ENCODE measurements at places on chromosomes 2 and 18.

DNA sequence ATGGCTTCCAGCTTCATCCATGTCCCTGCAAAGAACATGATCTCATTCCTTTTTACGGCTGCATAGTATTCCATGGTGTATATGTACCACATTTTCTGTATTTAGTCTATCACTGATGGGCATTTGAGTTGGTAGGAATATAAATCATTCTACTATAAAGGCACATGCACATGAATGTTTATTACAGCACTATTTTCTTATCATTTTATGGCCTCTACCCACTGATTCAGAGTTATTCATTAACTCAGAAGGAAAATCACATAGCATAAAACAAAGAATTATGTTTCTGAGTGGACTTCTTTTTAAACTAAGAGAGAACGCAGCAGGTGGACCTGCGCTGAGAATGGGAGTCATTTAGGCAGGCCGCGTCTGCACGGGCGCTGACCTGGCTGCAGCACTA, 619.6 kb downstream of the FBXO15 start:
- DNase-seq, result no peak

GRCh38 chr2:24454294-24454693, 36.8 kb upstream of the NCOA1 start:
- DNase-seq, result no peak

DNA sequence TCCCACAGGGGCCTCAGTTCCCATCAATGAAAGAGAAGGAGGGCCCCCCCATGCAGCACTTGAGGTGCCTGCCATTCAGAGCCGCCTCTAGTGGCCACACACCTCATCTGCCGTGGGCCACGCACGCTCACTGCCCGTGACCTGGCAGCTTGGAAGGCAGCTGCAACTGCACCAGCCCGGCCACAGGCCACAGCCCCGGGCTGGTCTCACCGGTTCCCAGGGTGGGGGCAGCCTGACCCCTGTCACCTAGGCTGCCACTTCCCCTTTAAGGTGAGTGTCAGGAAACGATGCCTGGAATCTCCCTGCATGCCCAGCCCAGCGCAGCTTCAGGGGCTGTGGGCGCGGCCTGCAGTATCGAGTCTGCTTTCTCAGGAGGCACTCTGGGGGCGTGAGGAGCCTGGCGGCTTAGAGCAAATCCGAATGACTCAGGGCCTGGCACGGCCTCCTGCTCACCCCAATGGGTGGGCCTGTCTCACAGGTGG, 2.6 kb downstream of the MAB21L4 start:
- no peak for DNase-seq

DNA sequence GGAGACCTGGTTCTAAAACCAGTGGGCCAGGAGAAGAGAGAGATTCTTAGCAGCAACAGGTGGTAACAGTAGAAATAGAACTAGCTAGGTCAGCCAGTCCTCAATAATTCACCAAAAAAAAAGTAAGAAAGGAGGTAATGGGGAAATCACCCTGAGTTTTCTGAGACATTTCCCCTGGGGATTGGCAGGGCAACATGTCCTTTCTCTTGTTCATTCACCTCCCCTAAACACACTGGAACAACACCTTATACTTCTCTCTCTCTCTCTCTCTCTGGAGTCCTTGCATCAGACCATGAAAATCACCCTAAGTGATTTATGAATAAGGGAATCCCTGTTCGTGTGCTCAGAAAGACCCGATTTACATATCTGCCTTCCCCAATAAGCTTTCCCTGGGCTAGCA, 64.8 kb downstream of the COX7A2L start:
- DNase-seq, result no peak

DNA sequence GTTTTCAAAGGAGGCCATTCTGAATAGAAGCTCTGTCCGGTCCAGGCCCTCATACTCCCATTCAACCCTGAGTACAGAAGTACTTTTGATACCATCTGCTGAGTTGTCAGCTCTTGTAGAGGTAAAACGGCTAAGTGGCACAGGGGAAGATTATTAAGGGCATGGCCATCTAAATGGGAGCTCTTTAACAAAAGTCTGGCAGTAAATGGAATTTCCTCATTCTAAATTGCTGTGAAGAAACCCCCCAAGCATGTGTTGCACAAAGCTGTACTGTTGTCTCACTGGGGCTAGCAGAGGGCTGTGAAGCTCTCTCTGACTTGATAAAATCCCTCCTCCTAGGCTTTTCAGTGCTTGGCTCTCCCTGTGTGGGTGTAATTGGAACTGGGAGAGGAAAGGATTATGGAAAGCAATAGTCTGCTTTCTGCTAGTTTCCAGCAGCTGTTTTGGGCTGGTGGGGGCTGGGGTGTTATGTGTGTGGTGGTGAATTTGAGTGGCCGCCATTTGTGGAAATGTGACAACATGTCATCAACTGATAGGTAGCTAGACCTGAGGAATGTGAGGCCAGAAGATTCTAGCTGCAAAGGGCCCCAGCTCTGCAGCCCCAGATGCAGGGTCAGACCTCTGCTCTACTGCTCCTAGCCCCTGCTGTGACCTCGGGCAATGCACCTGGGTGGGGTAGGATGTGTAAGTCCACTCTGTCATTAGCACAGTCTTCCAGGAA, 65.1 kb downstream of the MAP4K4 start:
- DNase-seq, result no peak

- no peak for DNase-seq
Measured at GRCh38 chr18:63143330-63143771, 176.2 kb downstream of the BCL2 start.

DNA sequence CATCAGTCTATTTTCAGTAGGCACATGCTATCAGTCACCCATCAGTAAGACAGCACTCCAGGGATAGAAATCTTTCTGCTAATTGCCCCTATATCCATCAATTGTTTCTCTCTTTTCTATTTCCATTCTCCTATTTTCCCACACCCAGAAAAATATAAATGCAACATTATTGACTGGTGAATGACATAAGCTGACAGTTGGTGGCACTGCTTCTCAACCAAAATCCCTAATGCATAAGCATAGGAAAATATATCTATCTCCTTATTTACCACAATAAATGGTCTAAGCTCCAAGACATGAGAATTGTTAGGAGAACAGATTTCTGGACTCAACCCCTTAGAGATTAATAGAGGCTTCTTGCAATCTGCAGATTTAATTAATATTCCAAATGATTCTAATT, 64.0 kb upstream of the REG3A start:
- DNase-seq, result no peak
